ENCODE measurements at places on chromosomes 3 and 15.

DNA sequence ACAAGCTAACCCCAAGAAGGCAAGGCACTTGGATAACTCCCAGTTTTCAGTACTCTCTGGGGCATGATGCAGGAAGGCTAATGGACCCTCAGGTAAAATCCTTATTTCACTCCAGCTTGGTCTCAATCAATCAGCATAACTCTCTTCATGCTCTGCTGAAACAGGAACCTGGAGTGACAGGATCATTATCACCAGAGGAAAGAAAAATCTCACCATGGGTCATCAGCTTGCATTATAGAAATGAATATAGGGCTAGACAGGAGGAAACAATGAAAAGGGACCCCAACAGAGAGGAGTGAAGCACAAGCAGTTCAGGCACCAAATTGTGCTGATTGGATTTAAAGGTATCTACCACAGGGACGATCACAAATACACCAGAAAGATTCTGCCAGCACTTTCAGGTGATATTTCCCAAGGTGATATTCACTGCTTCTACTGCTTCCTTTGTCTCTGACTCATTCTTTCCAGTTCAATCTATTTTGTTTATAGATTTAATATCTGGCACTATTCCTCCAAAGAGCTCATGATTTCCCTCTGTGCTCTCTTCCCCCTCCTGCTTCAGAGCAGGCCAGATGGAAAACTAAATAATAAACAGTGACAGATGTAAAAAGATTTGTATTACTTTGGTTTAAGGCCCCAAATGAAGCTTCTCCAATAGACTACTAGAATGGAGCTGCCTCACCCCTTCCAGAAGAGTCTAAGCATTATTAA, 22.9 kb upstream of the THUMPD3 start:
- DNase-seq: no peak

- DNase-seq: no peak
These were observed 21.0 kb upstream of the FGD5 start for GRCh38 chr3:14797731-14798130.

DNA sequence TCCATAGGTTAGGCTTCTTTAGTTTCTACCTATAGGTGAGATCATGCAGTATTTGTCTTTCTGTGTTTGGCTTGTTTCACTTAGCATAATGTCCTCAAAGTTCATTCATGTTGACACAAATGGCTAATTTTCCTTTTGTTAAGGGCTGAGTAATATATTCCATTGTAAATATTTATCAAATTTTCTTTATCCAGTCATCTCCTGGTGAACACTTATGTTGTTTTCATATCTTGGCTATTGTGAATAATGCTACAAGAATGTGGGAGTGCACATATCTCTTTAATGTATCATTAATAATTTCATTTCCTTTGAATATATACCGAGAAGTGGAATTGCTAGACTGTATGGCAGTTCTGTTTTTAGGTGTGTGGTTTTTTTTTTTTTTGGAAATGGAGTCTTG, 250.9 kb upstream of the SEMA6D start:
- DNase-seq: no peak

GRCh38 chr3:101325393-101326134, 5.2 kb upstream of the IMPG2 start:
- DNase-seq: no peak

GRCh38 chr15:63601026-63601703, 4.0 kb downstream of the FBXL22 start:
- no peak for DNase-seq

DNA sequence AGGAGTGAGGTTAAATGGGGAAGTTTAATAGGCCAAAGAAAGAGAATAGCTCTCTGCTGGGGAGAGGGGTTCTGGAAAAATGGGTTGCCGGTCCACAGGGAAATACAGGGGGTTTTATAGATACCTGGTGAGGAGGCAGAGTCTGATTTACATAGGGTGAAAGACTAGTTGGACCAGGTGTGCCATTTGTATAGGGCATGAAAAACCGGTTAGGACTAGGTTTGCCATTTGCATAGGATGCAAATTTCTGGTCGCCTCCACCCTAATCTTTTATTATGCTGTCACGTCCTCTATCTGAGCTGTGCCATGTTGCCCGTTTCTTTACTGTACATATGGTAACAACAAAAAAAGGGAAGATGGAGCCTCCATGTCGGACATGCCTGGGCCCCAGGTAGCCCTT, 960.1 kb downstream of the FHIT start:
- no peak for DNase-seq

- DNase-seq: peak; percentile 87
These were observed 42.2 kb downstream of the CMSS1 start for GRCh38 chr3:99859825-99860224.

GRCh38 chr15:72724028-72724427, 38.0 kb downstream of the BBS4 start:
- no peak for DNase-seq

DNA sequence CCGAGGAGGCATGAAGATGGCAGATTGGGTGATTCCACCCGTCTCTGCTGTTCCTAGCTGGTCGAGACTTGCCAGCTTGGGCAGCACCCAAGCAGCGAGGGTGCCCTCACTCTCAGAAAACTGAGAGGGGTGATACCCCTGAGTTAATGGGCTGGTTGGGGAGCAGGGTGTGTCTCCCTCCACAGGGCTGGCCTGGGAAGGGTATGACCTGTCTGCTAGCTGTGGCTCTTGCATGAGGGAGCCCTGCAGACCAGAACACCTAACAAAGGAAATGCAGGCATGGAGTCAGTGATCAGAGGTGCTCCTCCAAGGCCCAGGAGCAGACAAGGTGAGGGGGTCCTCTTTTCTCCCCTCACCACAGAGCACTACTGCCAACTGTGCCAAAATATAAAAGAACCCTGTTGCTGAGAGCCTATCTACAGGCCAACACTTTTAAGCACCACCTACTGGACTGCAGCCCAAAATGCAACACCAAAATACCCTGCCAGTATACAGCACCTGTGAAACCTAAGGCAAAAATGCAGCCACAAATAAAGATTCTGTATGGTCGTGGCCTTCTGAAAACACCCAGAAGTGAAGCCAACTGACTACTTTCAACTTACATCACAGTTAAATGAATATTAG, 35.8 kb upstream of the PPM1L start:
- no peak for DNase-seq

- no peak for DNase-seq
These were observed 32.5 kb upstream of the TBL1XR1 start for GRCh38 chr3:177229791-177230190.

- DNase-seq: no peak
These were observed 10.6 kb downstream of the SMC4 start for GRCh38 chr3:160409812-160410610.

DNA sequence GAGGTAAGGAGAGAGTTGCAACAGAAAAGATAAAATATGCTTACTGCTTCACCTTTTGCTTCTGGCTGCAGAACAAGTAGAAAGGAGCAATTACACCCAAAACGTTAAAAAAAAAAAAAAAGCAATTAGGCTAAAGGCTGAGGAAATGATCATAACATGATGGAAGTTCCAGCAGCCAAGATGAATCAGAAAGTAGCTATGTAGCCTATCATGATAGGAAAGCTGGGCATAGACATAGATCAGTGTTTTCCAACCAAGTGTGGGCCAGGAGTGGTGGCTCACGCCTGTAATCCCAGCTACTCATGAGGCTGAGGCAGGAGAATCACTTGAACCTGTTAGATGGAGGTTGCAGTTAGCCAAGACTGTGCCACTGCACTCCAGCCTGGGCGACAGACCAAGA, 52.6 kb downstream of the AGTR1 start:
- DNase-seq: no peak

DNA sequence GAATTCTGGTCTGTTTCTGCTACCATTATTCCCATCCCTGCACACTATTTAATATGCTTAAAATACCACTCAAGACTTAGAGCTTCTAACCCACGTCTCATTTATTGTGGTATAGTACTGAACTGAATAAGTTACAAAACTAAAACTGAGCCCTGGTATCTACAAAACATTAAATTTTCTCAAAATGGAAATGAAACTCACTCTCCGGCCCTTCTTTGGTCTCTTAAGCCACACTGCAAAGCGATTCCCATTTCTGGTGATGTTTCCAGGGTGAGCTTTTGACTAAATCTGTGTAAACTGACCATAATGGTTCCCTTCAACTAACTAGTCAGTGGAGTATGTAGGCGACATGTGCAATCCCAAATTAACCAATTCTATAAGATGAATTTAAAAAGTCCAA, 18.6 kb downstream of the KPNA4 start:
- DNase-seq: no peak

DNA sequence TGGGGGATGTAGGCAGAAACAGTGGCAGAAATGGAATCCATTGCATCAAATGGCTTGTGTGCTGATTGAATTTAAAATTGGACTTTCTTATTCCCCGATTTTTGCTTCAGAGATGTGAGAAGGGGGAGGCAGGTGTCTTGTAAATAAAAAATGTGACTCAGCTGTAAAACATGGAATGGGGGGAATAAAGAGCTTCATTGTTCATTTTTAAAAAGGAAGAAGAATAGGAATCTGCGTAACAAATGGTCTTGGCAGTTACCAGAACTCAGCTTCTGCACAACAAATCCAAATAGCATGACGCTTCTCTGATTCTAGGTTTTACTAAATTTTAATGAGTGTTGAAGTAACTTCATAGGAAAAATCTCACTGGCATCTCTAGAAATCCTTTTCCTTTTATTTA, 323.9 kb upstream of the GBE1 start:
- no peak for DNase-seq

- peak; percentile 75 for DNase-seq
These were observed 122.4 kb downstream of the RAP2B start for GRCh38 chr3:153284282-153284938.

GRCh38 chr3:100020876-100021644, 93.2 kb downstream of the FILIP1L start:
- DNase-seq: no peak

GRCh38 chr15:56972426-56972825, 54.0 kb downstream of the TCF12 start:
- no peak for DNase-seq

- DNase-seq: no peak
These were observed 3.7 kb downstream of the MRAS start for GRCh38 chr3:138351916-138352550.

GRCh38 chr15:31470756-31471155, 144.1 kb downstream of the KLF13 start:
- DNase-seq: no peak

DNA sequence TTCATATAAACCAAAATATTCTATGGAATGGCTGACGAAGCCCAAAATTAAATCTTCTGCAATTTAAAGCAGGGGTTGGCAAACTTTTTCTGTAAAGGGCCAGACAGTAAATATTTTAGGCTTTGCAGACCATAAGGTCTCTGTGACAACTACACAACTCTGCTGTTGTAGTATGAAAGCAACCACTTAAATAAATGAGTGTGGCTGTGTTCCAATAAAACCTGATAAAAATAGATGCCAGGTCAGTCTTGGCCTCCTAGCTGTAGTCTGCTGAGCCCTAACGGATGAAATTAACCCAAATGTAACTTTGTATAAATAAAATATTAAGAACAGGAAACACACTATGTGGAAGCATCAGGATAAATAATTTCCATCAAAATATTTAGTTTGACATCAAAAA, 104.2 kb downstream of the FBXL22 start:
- DNase-seq: no peak

- DNase-seq: no peak
These were observed 48.6 kb upstream of the C15orf39 start for GRCh38 chr15:75153087-75153486.

DNA sequence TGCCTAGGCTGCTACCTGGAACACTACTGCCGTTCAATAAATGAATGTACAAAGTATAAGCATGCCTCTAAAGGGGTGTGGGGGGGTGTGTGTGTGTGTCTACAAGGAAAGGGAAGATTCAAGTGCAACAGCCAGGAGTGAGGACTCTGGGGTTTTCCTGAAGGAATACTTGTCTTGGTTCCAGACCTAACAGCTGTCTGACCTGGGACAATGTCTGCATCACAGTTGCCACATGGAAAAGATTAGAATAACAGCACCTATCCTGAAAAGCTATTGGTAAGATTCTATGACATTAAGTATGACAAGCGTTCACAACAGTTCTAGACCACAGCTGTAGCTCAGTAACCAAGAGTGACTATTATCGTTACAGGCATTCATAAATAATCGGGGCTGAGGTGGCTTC, 345.2 kb downstream of the FOXP1 start:
- DNase-seq: no peak

DNA sequence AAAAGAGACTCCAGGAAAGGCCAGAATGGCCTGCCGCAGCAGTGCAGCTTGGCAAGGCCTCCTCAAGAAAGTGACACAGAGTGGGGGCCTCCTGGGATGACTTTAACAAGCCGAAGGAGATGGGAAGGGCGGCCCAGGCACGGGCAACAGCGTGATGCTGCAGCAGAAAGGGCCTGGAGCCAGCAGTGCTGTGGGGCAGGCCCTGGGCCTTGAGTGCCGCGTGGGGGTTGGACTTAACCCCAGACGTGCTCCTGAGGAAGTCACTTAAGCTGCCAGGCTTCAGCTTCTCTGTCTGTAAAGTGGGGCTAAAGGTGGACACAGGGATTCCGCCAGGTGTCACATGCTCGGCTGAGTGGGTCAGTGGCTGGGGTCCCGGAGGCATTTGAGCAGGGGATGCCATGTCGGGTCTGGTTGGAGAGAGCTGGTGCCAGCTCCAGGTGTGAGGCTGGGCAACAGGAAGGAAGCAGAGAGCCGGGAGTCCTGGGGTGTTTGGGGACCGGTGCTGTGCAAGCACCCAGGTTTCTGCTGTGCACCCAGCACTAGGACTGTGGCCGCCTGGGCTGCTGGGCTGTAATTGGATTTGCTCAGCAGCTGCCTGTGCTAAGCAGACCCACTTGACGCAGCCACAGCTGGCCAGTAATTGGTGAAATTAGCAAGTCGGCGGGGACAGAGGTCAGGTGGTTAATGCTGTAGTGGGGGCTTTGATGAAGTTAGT, 7.8 kb downstream of the DNAJB8 start:
- DNase-seq: no peak

GRCh38 chr3:73284472-73284871, 223.0 kb downstream of the EBLN2 start:
- DNase-seq: no peak

GRCh38 chr3:101862416-101863165, 13.3 kb downstream of the NFKBIZ start:
- no peak for DNase-seq

DNA sequence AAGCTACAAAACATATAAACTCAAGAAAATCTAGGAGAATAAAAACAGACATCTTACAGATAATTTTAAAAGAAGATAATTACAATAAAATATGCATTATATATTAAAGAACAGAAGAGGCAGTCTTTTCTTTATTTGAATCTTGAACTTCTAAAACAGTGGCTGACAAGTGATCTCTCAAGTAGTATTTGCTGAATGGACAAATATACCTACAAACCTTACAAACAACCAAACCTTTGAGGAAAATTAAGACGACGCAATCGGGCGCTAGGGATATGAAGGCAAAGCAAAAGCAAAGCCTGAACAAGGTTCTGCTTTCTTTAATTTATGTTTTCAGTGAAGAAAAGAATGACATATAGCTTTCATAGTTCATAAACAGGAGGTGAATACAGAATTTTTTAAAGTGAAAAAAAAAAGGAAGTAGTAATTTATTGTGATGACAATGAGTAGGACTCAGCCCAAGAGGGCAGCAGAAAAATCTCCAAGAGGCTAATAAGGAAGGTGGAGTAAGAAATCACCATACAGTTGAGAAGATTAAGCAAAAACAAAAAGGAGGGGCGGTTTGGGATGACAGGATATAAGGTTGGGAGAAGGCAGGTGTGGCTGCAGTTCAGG, 347.8 kb downstream of the TBC1D5 start:
- DNase-seq: no peak
